ENCODE measurements at places on chromosomes 3 and 15.

DNA sequence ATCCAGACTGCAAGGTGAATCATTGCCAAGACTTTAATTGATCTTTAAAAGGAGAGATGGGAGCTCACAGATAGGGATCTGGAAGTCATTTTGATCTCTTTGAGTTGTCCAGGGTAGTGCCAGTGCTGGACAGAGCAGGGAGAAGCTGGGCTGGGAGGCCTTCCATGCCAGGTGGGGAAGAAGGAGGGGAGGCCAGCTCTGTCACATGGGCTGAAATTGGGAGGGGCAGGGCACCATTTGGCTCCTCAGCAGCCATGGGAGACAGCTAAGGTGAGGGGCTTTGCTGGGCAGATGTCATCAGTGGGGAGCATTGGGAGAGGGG, 23.4 kb downstream of the SMAD6 start:
- no peak for DNase-seq

GRCh38 chr15:40937762-40938535, 8.8 kb downstream of the DLL4 start:
- DNase-seq, result peak; percentile 90

GRCh38 chr15:90337256-90337655, 14.8 kb upstream of the ZNF774 start:
- no peak for DNase-seq

GRCh38 chr3:100796556-100796955, 87.3 kb downstream of the TFG start:
- no peak for DNase-seq

DNA sequence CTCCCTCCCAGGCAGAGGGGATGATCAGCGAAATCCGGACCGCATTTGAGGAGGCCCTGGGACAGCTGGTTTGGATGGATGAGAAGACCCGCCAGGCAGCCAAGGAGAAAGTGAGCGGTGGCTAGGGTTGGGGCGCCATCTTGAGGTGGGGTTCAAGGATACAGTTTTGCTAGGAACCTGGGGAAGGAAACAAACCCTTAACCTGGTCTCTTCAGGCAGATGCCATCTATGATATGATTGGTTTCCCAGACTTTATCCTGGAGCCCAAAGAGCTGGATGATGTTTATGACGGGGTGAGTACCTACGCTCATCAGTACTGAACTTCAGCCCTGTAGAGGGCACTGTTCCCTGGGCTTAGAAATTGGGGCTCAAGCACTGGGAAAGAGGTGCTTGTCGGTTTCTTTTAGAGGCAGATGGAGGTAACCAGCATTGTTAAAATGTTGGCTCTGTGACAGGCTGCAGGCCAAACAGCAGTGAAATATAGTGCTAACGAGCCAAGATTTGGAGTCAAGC, 9.6 kb upstream of the PSMD2 start:
- DNase-seq, result peak; percentile 89

GRCh38 chr3:183766107-183766506, 59.3 kb downstream of the MAP6D1 start:
- no peak for DNase-seq

DNA sequence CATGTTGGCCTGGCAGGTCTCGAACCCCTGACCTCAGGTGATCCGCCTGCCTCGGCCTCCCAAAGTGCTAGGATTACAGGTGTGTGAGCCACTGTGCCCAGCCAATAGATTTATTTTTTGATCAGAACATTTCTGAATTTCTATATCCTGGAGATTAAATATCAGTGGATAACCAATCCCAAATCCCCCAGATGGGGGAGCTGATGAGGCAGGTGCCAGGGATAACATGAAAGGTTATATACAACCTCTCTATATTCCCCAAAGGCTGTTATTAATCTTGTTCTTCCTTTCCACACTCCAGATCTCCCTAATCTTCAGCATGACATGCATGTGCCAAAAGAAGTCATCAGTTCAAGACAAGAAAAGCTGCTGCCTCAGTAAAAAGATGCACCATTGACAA, 112.3 kb downstream of the WDR76 start:
- DNase-seq, result peak; percentile 20

- no peak for DNase-seq
These were observed 53.6 kb downstream of the SETD5 start for GRCh38 chr3:9450991-9451390.

- DNase-seq, result no peak
These were observed 405.9 kb downstream of the NR2F2 start for GRCh38 chr15:96736384-96736783.
